ENCODE measurements at places on chromosomes 1 and 21.

GRCh38 chr1:162213281-162213912 is 143.9 kb downstream of the NOS1AP start:
- no peak for DNase-seq

DNA sequence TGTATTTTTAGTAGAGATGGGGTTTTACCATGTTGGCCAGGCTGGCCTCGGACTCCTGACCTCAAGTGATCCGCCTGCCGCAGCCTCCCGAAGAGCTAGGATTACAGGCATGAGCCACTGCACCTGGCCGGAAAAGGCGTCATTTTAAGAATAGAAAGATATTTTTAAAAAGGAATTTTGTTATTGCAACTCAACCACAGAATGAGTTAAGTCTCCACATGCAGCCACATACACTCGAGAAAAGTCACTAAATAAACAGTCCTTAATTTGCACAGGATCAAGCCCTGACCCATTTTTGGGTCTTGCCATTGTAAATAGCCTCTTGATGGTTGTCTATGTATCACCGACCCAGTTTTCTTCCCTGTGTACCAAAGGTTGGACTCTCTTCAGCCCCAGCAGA is 85.5 kb downstream of the FBXO2 start:
- no peak for DNase-seq

- DNase-seq, result no peak
Observed at GRCh38 chr1:21793104-21793503, 10.2 kb upstream of the USP48 start.

DNA sequence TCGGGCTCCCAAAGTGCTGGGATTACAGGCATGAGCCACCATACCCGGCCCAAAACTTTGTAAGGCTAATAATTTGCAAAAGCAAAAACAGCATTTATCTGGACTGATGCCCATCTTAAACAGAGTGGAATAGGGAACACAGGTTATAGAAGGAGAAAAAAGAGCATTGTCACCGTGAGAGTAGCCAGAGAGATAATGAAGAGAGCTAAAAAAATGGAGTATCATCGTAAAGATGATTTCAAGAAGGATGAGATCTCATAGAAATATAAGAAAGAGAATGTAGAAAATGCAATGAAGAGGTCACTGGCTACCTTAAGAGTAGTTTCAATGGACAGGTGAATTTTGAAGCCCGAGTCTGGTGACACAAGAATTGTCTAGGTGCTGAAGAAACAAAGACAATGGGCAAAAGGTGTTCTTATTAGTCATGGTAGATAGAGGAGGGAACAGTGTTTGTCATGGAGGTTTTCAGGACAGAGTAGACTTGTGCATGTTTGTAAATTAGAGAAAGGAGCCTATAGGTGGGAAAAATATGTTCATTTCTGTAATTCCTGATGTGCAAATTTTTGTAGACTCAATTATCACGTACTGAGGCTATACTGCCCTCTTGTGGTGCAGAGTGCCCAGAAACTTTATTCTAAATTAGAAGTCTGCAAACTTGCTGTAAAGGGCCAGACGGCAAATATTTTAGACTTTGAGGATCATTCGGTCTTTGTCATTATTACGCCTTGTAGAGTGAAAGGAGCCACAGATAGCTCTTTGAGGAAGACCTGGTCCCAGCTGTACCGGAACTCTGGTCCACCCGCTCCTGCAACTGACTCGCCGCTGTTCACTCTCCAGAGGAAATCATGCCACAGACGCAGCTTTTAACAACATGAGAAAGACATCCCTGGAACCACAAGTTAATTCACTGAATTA is 8.1 kb upstream of the TMEM183A start:
- DNase-seq, result peak; percentile 44

DNA sequence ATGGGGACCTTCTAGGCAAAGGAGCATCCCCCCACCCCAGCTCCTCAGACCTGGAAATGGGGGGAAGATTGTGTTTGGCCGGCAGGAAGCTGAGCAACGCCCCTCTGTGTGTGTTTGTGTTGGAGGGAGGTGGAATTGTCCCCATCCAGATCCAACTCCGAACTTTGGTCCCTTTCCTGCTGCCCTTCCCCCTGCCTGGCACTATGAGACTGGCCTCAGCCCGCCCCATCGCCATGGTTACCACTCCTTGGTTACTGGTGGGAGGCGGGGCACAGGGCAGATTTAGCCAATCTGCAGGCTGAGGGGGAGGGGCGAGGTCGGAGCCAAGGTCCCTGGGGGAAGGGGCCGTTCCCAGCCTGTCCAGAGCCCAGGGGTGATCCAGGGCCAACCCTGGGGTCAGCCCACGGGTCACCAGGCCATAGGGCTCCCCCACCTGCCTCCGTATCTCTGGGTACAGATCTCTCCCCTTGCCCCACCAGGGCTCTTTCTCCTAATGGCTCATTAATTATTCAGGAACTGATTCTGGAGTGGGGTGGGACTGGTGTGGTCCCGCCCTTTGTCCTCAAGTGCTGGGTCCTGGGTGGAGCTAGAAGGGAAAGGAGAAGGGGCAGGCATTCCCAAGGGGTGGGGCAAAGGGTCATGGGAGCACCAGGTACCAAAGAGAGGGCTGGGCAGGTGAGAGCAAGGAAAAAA is 15.2 kb downstream of the PTPRF start:
- no peak for DNase-seq

DNA sequence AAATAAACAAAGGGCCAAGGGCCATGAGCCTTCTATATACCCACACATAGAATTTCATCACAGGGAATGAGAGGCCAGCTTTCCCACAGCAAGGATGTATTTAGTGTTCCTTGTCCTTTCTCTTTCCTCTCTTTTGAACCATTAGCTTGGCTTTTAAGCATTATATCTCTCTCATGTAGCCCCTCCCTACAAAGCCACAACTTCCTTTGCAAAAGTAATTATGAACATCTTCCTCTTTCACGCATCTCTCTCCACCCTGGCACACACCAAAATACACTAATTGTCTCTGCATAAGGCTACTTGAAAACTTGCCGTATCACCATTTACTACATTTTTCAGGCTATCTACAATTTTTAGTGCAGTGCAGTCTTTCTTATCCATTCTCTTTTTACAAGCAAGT is 1.9 kb upstream of the AK5 start:
- DNase-seq, result no peak

GRCh38 chr1:29579821-29580425 is 343.6 kb downstream of the PTPRU start:
- no peak for DNase-seq

GRCh38 chr1:21510113-21510493 is 880 bp downstream of the ALPL start:
- no peak for DNase-seq

- no peak for DNase-seq
Observed at GRCh38 chr1:27588256-27589232, 15.4 kb downstream of the AHDC1 start.
